ENCODE measurements at places on chromosomes 7 and 10. TPM values are rescaled to one million over a fixed set of nuclear protein-coding genes. Genes with fewer than 3 reads are reported as not detected.

ZC3HAV1L gene
- total RNA-seq: 8.2 TPM

FKBP9 gene
- 79.3 TPM for total RNA-seq

GRID1 gene
- 0.35 TPM for total RNA-seq

ADAMTS14 gene
- 0.12 TPM for total RNA-seq

COL1A2 gene
- not detected for total RNA-seq

Measured in A549 treated with CpdA at 1 μM for 4 hours (cell line).